RCC 7860 (cell line): ENCODE measurements at places on chromosomes 12 and 14.

DNA sequence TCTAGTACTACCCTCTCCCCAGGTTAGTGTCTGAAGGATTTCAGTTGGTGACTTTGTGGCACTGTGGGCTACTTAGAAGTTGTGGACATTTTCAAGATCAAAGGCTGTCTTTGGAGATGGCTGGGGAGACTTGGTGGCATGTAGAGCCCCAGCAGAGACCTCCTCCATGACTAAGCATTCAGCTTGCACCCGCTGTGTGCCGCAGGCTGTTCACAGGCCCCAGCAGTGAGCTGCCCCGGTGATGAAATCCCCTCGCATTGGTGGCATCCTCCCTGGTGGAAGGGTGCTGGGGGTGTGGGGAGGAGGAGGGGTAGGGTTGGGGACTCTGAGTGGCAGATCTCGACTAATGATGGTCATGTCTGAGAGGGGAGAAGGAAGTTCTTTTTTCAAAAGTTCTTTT lies 173.9 kb downstream of the TSPAN9 start:
- DNase-seq = no peak

DNA sequence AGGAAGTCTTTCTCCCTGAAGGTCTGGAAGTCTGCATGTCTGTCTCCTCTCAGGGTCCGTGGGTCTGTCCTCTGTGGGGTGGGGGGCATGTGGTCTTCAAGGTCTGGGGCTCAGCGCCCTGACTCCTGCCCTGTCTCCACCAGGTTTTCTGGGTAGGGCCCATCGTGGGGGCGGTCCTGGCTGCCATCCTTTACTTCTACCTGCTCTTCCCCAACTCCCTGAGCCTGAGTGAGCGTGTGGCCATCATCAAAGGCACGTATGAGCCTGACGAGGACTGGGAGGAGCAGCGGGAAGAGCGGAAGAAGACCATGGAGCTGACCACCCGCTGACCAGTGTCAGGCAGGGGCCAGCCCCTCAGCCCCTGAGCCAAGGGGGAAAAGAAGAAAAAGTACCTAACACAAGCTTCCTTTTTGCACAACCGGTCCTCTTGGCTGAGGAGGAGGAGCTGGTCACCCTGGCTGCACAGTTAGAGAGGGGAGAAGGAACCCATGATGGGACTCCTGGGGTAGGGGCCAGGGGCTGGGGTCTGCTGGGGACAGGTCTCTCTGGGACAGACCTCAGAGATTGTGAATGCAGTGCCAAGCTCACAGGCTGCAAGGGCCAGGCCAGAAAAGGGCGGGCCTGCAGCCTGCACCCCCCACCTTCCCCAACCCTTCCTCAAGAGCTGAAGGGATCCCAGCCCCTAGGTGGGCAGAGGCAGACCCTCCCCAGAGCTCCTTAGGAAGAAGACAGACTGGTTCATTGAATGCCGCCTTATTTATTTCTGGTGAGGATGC lies 3.4 kb downstream of the AQP5 start:
- DNase-seq = no peak

GRCh38 chr12:124914392-124915238 lies at the start of gene UBC:
Gene UBC, minus strand, starts transcription at chr12:124914650. Its CDS starts 879 bp downstream, at chr12:124913771.
- DNase-seq = peak; percentile 67

DNA sequence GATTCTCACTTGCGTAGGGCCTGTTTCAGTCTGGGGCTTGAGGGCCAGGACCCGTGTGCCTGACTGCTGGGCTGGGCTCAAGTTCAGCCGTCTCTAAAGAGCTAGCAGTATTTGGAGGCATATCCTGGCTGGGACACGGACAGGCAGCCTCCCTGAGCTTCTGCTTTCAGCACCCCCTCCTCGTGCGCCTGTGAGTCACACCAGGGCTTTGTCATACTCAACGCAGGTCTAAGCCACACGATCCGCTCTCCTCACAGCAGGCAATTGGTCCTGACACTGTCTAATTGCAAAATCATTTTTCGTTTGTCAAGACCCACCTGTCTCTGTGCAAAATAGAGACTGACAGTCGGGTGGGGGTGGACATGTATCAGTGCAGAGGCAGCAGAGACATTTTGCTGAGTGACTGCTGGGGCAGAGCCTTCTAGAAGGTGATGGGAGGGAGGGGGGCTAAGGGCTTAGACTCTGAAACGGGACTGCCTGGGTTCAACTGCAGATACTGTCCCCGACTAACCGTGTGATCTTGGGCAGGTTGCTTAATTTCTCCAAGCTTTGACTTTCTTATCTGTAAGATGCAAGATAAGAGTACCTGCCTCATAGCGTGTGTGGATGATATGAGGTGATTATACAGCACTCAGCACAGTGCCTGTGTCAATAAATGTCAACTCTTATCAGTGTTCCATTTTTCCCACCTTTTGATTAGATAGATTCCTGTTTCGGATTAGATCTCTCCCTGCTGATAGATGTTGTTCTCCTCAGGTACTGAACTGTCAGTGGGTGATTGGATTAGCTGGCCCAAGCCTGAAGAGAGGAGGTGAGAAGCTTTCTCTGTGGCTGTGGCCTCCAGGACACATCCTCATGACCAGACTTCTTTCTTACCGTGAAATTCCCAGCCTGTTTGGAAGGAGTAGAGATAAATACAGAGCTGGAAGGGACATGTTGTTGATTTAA lies 53.1 kb downstream of the KCNA1 start:
- no peak for DNase-seq

DNA sequence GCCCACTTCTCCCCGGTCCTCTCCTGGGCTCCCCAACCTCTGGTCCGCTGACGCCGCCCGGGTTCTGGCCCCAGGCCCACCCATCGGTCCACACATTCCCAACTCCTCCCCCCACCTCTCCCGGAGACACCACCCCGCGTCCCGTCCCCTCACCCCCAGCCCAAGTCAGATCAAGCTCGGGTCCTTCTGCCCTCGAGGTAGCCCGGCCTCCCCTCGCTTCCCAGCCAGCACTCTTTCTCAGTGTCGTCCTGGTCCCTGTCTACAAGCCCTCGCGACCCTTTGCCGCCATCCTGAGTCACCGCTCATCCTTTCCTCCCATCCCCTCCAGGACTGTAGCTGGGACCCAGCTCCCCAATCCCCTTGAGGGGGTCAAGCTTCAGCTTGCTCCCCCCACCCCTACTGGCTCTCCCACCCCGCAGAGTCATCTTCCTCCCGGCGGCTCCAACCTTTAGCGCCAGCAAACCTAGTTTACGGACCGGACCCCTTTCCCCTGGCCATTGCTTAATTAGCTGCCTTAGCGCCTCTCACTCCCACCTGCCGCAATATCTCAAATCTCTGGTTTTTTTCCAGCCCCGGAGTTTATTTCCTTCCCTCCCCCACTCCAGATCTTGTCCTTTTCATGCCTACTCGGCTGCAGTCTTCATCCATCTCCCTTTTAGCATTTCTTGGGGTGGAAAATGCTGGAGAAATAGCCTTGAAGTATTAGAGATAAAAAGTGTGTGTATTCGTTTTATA lies 1.1 kb downstream of the PPP4R4 start:
- no peak for DNase-seq

GRCh38 chr12:2003676-2004112 lies 563 bp downstream of the DCP1B start:
- DNase-seq = peak; percentile 7

GRCh38 chr12:6964605-6965025 lies 5.8 kb downstream of the PHB2 start:
- DNase-seq = no peak

- DNase-seq = no peak
Measured at GRCh38 chr12:130992448-130992847, 38.7 kb downstream of the ADGRD1 start.

- DNase-seq = no peak
Measured at GRCh38 chr14:80847070-80847469, 94.5 kb downstream of the CEP128 start.

DNA sequence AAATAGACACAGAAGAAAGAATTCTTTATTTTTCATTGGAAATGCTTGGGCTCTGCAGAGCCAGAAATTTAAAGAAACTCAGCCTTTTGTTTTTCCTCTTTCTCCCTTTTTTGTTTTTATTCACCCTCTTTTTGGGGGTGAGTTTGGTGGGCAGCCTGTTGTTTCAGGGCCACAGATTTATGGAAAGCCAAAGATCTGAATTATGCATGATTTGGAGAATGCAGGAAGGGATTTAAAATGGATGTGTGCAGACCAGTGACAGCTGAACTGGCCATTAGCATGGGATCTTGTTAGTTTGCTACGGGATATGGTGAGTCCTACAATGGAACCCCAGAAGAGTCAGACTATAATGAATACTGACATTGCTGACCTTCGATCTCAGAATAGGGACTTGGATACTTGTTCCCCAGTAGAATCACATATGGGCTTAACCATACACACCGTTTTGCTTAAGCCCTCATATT lies 7.7 kb upstream of the ATXN2 start:
- DNase-seq = no peak

GRCh38 chr14:91977884-91978283 lies 30.4 kb upstream of the FBLN5 start:
- no peak for DNase-seq

GRCh38 chr14:55123101-55123500 lies 6.0 kb upstream of the LGALS3 start:
- peak; percentile 68 for DNase-seq

DNA sequence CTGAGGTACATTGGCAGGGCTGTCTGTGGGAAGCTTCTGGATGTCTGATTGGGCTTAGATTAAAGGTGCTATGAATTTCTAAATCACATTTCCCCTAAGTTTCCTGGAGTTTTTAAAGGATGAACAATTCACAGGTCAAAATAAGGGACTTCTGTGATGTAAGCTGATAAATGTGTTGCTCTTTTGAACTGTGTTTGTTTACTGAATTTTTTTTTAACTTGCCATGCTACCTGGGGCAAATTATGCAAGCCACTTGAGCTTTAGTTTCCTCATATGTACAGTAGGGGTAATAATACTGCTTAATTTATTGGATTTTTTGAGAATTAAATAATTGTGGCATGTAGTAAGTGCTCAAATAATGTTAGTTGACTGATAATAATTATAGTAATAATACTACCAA lies 52.8 kb upstream of the CCDC91 start:
- DNase-seq = no peak

- DNase-seq = no peak
Measured at GRCh38 chr12:117010693-117011451, 88.3 kb downstream of the TESC start.
